M059J (cell line): ENCODE measurements at places on chromosomes 2 and 18.
A peak's percentile ranks its signal among the peaks of the same experiment; 100 is the strongest.

- DNase-seq = no peak
These were observed 277.7 kb upstream of the MAP2 start for GRCh38 chr2:209145941-209146681.

DNA sequence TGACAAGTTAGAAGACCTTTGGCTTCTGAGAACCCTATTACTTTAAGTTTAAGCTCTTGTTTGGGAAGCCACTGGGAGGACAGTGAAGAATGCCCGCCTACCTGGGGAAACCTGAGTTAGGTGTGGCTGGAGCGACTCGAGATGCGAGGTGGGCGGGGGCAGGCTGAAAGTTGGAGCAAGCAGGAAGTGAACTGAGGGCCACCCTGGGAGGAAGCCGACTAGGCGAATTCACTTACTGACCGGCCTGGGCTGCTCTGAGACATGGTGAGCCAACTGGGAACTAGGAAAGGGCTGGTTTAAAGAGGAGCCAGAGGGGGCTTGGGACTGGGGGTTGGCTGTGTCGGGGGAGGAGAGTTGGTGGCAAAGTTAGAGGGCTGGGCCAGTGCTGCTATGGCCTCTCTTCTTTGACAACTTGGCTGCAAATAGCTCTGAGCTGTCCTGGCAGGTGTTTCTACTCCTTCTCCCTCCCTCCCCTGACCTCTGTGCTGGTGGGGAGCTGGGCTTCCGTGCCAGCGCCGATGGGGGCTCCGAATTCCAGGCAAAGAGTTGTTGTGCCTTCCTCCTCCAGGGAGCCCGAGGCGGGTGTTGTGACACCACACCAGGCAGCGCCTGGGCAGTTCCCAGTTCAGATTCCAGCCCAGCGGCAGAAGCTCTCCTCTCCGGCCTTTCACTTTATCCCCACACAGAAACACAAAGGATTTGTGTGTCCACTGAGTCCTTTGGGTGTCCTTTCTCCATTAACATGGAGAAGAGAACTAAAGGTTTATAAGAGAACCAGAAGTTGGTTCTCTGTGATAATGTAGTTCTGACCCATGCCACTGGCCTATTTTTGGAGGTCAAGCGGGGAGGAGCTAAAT, at the start of gene VAMP8:
Gene VAMP8, plus strand, starts transcription at position 201 of the 857 bp plus-strand sequence. Its CDS starts 61 bp downstream, at position 262.
- DNase-seq = no peak

- DNase-seq = peak; percentile 27
These were observed 54.9 kb downstream of the NUP35 start for GRCh38 chr2:183179156-183179555.

DNA sequence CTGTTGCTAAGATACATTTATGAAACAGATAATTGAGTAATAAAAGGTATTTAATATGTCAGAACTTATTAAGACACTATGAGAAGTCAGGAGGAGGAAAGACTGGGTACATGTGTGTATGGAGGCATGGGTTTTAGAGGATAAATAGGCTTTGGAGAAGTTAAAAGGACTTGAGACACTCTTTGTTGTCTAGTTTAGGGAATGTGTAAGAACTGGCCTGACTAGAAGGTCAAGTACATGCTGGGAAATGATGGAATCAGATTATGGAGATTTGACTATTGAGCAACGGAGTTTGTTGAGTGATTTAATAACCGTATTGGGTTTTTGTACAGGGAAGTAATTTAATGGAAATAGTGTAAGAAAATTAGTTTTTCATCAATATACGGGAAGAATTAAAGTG, 28.2 kb upstream of the SPDYA start:
- DNase-seq = no peak

DNA sequence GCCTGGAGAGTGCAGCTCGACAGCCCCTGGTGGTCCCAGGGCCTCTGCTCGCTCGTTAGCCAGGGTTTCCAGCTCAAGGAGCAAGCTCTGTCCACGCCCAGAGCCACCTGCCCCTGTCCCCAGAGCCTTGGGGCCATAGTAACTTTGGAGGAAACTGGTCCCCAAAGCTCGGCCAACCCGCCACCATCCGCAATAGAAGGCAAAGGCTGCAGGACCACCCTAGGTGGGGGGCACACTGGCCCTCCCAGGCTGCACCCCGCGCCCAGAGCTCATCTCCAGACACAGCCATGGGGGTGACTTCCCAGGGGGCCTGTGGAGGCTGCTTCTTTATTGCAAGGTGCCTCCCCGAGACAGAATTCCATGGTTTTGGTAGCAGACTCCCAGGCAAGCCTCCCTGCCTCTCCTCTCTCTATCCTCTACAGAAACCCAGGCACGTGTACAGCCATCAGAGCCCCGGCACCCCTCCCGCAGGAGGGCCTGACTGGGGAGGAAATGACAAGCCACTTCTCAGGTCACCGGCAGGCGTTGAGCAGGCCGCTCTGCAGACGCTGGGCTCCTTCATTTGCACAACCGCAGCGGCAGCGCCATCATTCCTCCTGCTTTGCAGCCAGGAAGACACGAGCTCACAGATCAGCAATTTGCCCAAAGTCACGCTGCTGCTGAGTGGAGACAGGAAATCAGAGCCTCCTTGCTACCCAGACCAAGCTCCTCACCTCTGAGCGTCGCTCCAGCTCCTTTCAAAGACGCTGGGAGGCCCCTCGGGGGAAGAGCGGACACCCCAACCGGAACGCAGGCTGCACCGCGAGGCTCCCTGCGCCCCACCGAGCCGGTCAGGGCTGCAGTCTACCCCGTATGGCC, 80.2 kb downstream of the NDUFA10 start:
- no peak for DNase-seq

- no peak for DNase-seq
These were observed 412.8 kb downstream of the CMPK2 start for GRCh38 chr2:6452702-6453481.

- no peak for DNase-seq
These were observed 88.4 kb downstream of the ARHGAP15 start for GRCh38 chr2:143217512-143218115.

- no peak for DNase-seq
These were observed 50.8 kb upstream of the REG3A start for GRCh38 chr2:79210274-79210917.

DNA sequence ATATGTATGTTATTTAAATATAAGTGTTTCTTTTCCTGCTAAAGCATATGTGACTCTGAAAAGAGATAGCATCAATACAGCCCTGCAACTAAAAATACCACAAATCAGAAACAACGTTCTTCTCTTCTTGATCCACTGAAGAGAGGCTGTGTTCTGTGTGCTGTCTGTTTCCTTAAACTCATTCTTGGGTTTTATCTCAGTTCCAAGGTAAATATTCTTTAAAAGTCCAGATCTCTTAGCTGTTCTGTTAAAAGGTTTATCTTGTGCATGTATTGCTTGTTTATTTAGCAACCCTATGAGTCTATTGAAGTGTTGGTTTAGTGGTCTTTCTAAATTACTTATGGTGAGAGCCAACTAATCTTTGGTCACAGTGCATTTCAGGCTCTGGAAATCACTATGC, 173.3 kb upstream of the NT5C1B start:
- no peak for DNase-seq

DNA sequence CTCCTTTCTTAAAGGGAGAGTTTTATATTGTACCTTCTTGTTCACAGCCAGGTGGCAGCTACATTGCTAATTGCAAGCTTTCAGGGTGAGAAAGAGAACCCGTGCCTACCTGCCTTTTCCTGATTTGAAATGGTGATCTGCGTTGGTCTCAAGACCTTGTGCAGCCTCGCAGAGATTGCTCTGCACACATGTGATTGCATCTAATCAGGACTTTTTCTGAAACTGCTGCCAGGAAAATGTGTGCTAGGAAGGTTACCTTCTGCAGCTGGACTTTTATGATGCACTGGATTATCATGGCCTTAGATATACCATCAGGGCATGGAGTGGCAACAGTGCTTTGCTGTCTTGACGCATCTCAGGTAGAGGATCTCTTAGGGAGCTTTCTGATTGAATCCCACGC, 45.1 kb downstream of the AGAP1 start:
- DNase-seq = no peak

- DNase-seq = no peak
These were observed 257.4 kb downstream of the DOK6 start for GRCh38 chr18:69658103-69658502.

- no peak for DNase-seq
These were observed 21.0 kb upstream of the TGFA start for GRCh38 chr2:70574618-70575017.

DNA sequence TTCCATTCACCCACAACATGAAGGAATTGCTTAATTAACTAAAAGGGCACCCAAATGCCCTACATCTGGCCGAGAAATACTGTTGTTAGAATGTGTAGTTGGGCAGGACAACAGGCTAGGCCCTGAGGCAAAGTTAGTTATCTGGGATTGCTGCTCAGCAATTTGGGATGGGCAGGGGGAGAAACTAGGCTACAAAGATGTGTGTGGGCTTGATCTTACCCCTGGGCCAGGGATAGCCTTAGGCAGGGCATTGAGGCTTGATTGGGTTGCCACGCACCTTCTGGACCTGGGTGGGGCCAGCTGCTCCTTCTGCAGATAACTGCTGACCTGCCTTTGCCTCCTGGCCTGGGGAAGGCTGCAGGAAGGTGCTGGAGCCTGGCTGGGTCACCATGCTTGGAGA, 9.4 kb downstream of the IL18RAP start:
- DNase-seq = no peak

GRCh38 chr18:43620936-43621335, 343.6 kb upstream of the SYT4 start:
- DNase-seq = peak; percentile 43

GRCh38 chr2:150617351-150617978, 130.0 kb upstream of the RND3 start:
- peak; percentile 54 for DNase-seq

GRCh38 chr2:71784734-71785511, 331.6 kb downstream of the DYSF start:
- peak; percentile 88 for DNase-seq

- DNase-seq = peak; percentile 3
These were observed 43.3 kb downstream of the KCNH7 start for GRCh38 chr2:162795312-162795711.

DNA sequence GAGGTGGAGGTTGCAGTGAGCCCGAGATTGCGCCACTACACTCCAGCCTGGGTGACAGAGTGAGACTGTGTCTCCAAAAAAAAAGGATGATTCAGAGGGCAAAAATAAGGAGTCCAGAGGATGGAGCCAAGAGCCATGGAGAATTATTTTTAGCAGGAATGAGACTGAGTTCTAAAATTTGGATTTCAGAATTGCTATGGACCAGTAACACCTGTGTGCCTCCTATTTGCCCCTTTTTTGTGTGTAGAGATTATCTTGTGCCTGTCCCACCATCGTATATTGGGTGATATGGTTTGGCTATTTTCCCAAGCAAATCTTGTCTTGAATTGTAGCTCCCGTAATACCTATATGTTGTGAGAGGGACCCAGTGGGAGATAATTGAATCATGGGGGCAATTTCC, 16.4 kb upstream of the RGPD8 start:
- no peak for DNase-seq

GRCh38 chr18:5040476-5040875, 156.6 kb downstream of the AKAIN1 start:
- no peak for DNase-seq

- DNase-seq = peak; percentile 73
These were observed 66.9 kb upstream of the ZNG1B start for GRCh38 chr2:113370478-113371091.

- peak; percentile 85 for DNase-seq
These were observed 184.2 kb upstream of the ZEB2 start for GRCh38 chr2:144703852-144704708.

- DNase-seq = no peak
These were observed 217.0 kb upstream of the TMEFF2 start for GRCh38 chr2:192411755-192412154.

DNA sequence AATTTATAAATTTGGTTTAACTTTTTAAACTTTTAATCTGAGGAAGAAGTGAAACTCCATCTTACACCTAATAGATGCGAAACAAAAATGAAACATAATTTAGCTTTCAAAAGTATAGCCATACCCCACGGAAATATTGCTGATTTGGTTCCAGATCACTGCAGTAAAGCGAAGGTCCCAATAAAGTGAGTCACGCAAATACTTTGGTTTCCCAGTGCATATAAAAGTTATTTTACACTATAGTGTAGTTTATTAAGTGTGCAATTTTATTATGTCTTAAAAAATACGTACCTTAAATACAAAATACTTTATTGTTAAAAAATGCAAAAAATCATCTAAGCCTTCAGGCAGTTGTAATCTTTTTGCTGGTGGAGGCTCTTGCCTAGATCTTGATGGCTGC, 55.1 kb downstream of the TWSG1 start:
- no peak for DNase-seq

DNA sequence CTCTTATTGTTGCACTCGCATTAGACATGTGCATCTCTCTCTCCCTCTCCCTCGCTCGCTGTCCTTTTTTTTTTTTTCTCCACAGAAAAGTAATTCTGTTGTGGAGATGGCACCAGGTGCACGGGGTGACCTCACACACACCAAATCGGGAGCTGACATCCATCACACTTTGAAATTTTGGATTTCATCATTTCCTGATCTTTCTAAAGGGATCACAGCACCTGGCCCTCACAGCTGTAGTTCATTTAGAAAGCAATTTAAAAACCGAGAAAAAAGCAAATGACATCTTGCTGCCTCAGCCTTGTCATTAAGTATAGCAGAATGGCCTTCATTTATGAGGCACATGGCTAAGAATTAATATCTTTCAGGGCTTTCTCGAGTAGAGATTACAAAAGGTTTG, 717.2 kb downstream of the RNF144A start:
- no peak for DNase-seq

GRCh38 chr2:107648781-107649404, 177.8 kb upstream of the RGPD4 start:
- DNase-seq = peak; percentile 18

- DNase-seq = peak; percentile 20
These were observed 28.0 kb downstream of the PNO1 start for GRCh38 chr2:68185541-68186164.

DNA sequence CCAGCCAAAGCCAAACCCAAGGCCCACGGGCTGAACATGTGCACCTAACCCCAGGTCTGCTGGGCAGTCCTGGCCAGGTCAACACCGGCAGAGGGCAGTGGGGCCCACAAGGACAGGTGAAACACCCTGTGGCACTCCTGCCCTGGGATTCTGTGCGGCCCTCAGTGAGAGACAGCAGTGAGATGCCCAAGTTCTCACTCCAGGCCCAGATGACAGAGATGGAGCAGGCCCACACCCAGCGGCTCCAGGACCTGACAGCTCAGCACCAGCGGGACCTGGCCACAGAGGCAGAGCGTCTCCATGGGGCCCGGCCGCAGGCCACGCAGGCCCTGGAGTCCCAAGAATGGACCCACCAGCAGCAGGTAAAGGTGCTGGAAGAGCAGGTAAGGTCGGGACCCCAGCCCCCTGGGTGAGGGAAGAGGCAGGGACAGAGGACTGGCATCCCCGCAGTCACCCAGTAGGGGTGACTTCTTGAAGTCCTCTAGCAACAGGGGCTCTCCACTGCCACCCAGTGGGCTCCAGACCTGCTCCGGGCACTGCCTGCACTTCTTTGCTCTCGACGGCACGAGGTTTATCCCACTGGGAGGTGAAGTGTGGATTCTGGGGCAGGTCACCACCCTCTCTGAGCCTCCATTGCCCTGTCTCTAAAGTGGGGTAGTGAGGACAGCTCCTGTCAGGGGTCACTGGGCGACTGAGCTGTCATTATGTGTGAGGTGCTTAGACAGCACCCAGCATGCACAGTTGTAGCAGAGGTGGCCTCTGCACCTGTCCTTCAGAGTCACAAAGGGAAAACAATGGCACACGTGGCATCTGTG, 8.8 kb upstream of the SNED1 start:
- DNase-seq = peak; percentile 11

GRCh38 chr18:23227726-23228070, 92.4 kb downstream of the CABLES1 start:
- DNase-seq = no peak

GRCh38 chr2:88077080-88077479, 9.5 kb downstream of the SMYD1 start:
- no peak for DNase-seq
